ENCODE measurements at places on chromosomes 6 and 20.

- DNase-seq: no peak
Observed at GRCh38 chr20:15700147-15700765, 873.0 kb downstream of the KIF16B start.

GRCh38 chr6:2857580-2858337 lies 16.1 kb upstream of the SERPINB1 start:
- DNase-seq: peak; percentile 63

DNA sequence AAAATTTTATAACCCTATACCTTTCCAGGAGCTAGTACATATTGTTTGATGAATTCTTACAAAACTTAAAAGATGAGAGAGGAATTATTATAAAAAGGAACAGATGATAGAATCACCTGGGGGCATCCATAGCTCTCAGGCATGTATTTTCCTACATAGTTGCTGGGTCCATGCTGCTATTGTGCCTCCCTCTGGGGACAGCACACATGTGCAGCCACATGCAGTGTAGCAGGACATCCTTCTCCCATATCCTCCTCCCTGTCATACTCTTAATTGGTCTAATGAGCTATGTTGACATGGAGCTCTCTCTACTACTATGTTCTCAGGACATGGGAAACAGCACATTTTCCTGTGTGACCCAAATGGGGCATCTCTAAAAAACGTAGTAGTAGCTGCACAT lies 898.2 kb upstream of the MAP3K7 start:
- DNase-seq: no peak

DNA sequence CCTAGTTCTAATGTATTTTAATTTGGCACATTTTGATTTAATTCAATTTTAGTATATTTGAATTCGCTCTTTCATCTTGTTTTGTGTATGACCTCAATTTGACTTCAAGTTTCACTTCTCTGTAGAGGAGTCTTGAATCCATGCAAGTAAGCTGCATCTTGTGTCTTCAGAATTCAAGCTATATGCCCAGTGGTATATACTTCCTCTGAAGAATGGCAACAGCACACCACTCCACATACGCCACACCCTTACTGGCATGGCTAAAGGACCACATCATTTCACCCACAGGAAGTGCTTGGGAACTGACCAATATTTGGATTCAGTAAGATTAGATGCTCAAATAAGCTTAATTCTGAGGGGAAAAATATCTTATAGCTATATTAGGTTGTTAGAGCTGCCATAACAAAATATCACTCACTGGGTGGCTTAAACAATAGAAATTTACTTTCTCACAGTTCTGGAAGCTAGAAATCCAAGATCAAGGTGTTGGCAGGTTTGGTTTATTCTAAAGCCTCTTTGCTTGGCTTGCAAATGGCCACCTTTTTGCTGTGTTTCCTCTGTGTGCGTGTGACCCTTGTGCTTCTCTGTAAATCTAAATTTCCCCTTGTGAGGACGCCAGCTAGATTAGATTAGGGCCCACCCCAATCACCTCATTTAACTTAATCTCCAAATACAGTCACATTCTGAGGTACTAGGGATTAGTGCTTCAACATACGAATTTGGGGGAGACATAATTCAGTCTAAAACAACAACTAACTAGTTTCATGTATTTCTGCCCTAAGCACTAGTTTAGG lies 2.8 kb upstream of the ASF1A start:
- no peak for DNase-seq

DNA sequence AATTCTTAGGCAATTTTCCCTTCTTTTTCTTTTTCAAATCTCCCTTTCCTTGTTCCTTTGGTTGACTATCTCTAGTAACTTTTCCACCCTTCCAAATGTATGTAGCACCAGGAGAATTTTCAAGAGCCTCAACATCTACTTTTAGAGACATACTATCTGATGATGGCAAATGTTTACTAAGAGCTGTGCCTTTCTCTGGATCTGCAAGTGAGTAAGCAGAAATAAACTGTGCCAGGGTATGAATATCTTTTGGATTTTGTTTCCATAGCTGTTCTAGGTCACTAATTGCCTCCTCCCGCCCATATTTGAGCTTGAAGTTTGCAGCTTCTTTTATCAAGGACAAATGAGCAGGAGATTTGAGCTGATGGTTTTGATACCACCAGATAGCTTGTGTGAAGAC lies 69.5 kb downstream of the GTF2H5 start:
- DNase-seq: no peak

- no peak for DNase-seq
Observed at GRCh38 chr6:117550618-117551242, 51.6 kb downstream of the GOPC start.

DNA sequence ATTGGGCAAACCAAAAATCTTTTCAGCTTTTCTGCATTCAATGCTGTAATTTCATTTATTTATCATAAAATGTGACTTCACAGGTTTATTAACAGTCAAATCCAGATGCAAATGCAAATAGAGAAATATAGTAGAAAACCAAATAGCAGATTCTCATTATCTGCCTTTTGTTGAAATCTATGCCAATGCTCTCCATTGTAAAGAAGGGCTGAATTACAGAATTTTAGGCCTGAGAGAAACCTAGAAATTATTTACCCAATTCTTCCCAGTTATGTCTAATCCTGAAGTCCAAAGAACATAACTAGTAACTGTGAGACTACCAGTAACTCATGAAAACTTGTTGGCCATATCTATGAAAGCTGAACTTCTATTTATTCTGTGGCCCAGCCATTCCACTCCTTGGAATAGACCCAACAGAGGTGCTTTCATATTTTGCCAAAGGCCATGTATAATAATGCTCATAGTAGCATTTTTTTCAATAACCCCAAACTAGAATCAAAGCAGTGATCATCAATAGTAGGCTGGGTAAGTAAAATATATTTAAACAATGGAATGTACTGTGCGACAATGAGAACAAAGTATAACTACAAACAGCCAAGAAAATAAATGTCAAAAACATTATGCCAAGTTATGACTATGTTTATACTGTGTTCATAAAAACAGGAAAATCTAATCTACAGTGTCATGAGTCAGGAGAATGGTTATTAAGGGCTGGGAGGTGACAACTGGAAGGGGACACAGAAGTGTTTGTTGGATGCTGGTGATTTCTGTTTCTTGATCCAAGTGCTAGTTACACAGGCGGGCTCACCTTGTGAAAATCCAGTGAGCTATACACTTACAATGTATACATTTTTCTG lies 183.8 kb downstream of the HS3ST5 start:
- DNase-seq: no peak

DNA sequence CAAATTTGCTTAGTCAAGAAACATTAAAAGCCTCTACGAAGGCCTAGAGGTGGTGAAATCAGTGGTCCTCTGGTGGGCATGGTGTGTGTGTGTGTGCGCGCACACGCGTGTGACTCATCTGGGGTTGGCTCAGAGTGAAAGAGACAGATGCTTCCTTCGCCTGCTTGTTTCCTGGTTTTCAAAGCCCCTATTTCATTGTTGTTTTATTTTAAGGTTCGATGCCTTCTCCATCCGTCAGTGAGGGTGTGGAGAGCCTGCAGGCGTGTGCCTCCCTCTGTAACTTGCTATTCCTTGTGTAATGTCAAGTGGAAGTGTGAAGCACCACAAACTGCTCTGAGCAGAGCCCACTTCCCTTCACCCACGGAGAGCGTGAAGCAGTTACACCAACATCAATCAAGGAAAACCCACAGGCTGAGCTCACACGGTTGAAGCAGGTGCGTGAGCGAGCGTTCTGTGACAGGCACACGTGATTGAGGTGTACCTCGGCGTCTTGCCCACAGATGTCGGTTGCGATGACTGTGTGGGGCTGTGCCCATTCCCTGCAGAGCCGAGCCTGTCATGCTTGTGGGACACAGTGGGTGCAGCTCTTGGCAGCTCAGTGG lies 233.9 kb downstream of the PRL start:
- peak; percentile 30 for DNase-seq
